Gastroesophageal sphincter (tissue), 4 donors: ENCODE measurements at places on chromosomes 12 and 14.

DNA sequence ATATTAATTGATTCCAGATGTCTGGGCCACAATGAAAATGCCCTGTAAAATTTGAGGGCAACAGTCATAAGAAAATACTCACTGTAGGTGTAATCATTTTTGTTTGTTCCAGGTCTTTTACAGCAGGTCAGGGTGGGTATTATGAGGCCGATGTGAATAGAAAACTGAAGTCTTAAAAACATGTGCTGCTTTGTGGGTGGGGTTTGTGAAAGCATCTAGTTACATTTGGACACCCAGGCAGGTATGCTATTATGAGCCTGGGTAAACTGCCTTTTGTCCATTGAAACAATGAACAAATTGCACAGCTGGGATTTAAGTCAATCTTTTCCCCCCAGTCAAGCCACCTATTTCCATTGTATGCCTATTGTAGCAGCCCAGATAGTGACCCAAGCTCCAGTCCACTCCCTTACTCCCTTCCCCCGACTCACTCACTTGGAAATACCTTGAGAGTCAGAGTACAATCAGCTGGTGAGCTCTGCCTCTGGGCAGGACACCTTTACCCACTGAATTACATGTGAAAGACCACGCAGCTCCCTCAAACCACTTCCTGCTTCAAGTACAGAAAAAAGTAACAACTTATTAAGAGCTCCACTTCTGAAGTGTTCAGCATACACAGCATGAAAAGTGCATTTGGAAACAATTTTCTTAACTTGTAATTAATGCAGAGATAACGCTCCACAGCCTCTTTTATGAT lies 1.8 kb downstream of the IGF1 start:
- no peak for ATAC-seq

- ATAC-seq = no peak
These were observed 808 bp downstream of the ACIN1 start for GRCh38 chr14:23093991-23094665.

DNA sequence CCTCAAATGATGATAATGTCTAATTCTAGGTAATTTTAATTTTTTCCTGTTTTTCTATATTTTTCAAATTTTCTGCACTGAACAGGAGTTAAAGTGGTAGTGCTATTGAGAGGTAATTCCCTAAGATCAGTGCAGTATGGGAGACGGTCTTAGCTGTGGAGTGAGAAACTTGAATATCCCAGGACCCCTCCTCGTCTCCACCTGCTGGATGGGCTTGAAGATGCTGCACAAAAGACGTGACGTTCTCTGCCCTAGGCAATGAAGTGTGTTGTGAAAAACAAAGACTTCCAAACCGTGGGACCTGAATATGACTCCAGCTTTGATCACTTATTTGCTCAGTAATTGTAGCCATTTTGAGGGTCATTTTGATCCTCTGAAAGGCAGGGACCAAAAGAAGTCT lies 298.1 kb downstream of the VRK1 start:
- no peak for ATAC-seq

GRCh38 chr12:58384196-58384595 lies 442.8 kb downstream of the ATP23 start:
- no peak for ATAC-seq

- no peak for ATAC-seq
These were observed 172.0 kb upstream of the VASH1 start for GRCh38 chr14:76589246-76589645.
